ENCODE measurements at places on chromosomes 11 and 22.

DNA sequence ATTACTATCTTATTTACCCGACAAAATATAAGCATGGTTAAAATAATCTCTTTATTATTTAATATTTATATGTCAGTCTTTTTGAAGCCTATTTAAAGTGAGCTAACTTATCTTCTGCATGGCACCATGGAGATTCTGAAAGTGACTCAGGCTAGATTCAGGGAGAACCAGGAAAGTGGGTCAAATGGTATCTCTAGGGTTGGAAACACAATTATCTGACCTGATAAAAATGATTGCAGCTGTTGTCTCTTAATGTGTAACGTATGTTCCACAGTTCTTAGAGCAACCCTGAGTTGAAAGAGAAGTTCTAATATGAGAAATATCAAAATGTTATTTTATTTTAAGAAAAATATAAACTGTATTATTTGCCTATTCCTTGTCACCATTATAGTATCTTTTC is 143.1 kb upstream of the CARD18 start:
- DNase-seq, result peak; percentile 16

GRCh38 chr11:103987629-103988594 is 48.5 kb upstream of the DDI1 start:
- DNase-seq, result no peak

- peak; percentile 60 for DNase-seq
These were observed 26.1 kb downstream of the SHISAL1 start for GRCh38 chr22:44286646-44287045.

DNA sequence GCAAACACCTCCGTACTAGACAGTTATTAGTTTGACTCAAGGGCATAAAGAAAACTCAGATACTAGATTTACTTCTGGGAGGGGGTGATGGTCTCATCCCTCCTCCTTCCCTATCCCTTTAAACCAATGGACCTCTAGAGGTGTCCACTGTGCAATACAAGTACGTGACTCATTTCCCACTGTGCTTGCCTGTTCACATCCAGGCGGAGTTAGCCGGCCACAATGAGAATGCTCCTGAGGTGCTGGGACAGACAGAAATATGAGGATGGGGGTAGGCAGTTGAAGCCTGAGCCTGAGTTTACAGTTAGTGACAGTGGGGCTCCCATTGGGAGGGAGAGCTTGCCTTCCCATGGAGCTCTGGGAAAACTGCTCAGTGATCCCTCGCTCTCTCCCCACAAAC is 8.4 kb upstream of the PMM1 start:
- peak; percentile 86 for DNase-seq

DNA sequence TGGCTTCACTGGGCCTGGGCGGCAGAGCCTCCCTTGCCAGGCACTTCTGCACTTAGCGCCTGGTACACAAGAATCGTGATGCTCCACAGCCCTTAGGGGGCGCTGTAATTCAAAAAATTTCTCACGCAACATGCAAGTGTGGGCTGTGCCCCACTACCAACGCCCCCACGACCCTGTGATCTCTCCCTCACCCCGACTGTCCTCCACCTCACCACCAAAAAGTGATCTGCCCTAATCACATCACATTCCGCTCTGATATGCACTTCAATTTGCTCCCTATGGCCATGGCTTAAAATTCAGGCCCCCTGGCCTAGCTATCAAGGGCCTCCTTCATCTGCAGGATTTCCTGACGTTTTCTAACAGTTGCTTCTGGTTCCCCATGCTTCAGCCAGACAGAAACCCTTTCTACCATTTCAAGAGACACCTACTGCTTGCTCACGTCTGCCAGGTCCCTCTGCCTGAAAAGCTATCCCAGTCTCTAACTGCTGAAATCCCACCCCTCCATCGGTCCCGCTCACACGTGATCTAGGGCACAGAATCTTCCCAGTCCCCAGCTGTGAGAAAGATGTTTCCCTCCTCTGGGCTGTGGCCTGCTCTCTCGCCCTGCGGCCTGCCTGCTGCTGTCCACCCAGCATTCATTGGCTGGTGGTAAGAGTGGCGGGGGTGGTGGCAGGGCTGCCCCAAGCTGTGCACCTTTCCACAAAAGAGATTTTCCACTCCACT is 27.9 kb upstream of the LRRC32 start:
- peak; percentile 19 for DNase-seq

- peak; percentile 97 for DNase-seq
These were observed 7.6 kb downstream of the CARS1 start for GRCh38 chr11:3049430-3050243.

- peak; percentile 43 for DNase-seq
These were observed 545 bp upstream of the TIRAP start for GRCh38 chr11:126282361-126282735.

DNA sequence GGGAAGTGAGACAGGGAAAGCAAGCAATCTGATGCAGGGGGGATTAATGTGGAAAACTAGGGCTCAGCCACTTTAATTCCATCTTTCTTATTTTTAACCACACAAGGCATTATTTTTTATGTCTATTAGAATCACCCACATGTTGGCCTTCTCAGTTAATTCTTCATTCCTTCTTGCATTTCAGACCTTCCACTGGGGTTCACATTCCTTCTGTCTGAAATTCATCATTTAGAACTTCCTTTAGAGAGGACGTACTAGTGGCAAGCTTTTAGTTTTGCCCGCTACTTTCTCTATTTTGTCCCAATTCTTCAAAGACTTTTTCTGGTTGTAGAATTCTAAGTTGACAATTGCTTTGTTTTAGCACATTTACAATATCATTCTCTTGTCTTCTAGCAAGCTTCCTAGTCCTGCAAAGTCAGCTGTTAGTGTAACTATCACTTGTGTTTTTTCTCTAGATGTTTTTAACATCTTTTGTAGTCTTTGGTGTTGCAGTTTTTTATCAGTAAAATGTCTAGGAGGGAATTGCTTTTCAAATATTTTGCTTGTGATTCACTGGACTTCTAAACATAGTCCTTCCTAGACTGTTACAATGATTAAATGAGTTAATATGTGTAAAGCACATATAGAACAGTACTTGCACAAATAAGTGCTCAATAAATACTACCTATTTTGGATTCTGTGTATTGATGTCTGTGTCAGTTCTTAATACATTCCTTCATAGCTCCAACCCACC is 5.5 kb upstream of the NNMT start:
- peak; percentile 70 for DNase-seq

Measured in LHCN-M2 (cell line).